ENCODE measurements at places on chromosomes 2 and 18.

- DNase-seq = no peak
Measured at GRCh38 chr18:69725855-69726508, 221.7 kb downstream of the CD226 start.

DNA sequence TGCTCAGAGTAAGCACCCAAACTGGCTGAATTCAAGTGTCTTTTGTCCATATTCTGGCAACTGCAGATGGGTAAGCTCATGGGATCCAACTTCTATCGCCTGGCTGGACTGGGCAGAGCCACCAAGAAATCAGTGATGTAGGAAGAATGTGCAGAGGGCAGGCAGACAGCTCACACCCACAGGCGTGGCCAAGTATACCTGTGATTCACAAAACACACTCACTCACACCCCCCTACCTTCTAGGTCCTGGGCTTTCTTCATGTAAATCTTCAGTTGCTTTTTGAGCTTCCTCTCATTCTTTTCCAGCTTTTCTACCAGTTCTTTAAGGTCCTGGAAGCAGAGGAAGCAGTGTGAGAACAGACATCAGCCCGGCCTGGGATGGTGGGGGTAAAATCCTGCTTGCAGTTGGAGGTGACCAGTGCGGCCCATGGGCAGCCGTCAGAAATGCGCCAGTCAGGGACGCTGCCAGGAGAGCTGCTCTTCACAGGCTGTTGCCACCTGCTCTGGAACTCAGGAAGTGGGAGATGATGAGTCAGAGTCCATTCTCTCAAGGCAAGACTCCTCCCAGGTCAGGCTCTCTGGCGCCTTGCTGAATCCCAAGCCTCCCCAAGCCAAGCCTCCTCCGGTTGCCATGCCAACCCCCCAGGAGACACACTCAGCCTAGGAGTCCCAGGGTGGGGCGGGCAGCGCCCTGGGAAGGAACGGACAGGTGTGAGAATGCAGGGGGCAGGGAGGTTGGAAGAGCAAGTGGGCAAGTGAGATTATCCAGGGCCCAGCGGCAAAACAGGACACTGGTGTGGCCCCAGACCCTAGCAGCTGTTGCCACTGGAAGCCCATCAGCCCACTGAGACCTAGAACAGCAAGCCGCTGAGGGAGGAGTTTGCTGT is 36.2 kb upstream of the ACAA2 start:
- DNase-seq = no peak

DNA sequence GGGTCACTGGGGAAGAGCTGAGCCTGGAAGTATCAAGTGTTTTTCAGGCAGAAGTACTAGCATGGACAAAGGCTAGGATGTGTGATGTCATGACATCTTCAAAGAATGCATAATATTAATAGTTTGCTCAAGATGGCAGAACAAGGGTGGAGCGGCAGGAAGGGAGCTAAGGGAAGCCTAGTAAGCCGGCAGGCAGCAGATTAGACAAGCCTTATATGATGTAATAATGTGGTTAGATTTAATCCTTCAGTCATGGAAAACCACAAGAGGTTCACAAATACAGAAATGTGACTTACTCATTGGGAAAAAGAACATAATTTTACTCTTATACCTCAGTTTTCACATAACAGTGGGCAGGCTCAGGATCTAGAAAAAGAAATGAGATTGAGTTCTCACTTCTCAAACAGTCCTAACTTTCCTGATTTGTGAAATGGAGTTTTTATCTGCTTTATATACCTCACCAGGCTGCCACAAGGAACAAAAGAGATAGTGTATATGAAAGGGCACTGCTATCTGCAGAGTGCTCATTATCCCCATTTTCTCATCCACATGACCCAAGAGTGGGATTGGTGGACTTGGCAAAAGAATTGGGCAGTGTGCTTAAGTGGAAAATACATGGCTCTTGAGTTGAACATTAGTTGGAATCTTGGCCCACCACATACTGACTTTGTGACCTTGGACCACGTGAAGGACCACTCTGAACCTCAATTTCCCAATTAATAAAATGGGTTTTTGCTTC is 89.1 kb upstream of the LHCGR start:
- DNase-seq = no peak

DNA sequence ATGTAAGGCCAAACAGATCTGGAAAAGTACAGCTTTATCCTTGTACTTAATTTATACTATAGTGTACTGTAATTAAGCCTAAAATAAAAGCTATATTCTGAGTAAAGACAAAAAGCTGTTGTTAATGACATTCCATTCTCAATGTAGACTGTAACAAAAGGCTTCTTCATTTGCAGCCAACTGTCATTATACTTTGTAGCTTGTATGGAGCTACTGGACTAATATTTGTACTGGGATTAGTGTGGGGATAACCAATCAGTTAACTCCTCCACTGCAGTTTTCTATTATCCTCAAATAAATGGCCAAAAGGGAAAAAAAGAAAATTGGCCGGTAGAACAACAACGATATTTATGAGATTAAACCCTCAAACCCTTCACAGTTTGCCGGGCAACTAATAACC is 66.5 kb downstream of the STK39 start:
- no peak for DNase-seq

DNA sequence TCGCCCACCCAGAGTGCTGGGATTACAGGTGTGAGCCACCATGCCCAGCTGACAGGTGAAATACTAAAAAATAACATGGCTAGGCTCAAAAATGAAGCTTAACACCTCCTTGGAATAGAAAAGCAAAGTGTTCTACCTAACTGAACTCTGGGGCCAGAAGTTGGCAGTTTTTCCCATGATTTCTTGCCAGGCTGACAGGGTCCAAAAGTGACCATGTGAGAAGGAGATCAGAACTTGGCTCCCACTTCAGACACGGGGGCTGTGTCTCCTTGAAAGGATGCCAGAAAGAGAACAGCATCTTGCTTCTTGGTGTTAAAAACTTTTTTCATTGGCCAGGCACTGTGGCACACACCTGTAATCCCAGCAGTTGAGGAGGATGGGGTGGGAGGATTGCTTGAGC is 47.0 kb downstream of the BMPR2 start:
- DNase-seq = no peak

DNA sequence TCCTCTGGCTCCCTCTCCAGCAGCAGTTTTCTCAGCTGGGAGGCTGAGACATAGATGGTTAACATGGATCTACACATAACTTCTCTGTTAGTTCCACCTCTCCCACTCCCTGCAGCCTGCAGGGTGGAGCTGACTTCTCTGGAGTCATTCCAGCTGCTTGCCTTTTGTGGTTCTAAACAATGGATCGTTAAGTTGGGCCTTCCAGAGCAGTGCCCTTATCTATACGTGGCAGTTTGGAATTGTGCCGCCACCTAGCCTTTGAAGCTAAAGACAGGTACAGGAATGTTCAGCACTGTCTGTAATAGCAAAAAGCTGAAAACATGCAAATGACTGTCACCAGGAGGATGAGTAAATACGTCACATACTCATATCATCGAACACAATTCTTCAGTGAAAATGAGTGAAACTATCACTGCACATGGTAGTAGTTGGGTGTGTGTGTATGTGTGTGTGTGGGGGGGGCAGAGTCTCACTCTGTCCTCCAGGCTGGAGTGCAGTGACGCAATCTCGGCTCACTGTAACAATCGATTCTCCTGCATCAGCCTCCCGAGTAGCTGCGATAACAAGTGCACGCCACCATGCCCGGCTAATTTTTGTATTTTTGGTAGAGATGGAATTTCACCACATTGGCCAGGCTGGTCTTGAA is 50.3 kb downstream of the SH2D6 start:
- no peak for DNase-seq

- DNase-seq = no peak
Measured at GRCh38 chr2:54597153-54597848, 126.2 kb upstream of the EML6 start.

DNA sequence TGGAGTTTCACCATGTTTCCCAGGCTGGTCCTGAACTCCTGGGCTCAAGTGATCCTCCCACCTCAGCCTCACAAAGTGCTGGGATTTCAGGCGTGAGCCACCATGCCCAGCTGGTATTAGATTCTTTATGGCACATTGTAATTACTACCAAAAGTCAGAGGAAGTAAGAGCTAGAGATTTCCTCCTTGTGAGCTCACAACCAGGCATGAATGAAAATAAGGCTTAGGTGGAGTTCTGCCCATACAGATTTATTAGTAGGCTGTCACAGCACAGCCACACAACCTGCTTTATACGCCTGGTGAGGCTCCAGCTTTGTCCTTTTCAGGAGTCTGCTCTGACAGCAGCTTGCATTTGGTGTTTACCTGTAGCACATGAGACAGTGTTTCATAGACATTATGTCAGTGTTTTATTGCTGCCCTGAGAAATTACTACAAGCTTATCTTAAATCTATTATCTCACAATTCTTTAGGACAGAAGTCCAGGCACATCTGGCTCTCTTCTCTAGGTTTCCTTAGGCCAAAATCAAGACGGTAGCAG is 156.6 kb downstream of the TANC1 start:
- no peak for DNase-seq

- DNase-seq = no peak
Measured at GRCh38 chr2:172843266-172843582, 107.6 kb downstream of the RAPGEF4 start.

DNA sequence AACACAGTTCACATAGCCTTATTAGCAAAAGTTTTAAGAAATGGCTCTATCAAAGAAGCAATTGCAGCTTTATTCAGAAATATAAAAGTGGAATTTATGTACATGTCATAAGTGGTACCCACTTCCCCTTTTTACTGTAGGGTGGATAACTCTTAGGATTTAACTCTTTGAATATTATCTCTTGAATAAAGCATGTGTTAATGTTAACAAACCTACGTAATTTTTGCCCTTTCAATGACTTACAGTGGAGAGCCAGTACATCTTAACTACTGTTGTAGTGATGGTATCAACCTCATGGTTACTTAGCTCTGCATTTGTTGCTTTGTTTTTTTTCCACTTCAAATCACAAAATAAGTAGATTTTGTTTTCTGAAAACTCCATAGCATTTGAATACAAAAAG is 8.8 kb downstream of the NABP1 start:
- peak; percentile 10 for DNase-seq

DNA sequence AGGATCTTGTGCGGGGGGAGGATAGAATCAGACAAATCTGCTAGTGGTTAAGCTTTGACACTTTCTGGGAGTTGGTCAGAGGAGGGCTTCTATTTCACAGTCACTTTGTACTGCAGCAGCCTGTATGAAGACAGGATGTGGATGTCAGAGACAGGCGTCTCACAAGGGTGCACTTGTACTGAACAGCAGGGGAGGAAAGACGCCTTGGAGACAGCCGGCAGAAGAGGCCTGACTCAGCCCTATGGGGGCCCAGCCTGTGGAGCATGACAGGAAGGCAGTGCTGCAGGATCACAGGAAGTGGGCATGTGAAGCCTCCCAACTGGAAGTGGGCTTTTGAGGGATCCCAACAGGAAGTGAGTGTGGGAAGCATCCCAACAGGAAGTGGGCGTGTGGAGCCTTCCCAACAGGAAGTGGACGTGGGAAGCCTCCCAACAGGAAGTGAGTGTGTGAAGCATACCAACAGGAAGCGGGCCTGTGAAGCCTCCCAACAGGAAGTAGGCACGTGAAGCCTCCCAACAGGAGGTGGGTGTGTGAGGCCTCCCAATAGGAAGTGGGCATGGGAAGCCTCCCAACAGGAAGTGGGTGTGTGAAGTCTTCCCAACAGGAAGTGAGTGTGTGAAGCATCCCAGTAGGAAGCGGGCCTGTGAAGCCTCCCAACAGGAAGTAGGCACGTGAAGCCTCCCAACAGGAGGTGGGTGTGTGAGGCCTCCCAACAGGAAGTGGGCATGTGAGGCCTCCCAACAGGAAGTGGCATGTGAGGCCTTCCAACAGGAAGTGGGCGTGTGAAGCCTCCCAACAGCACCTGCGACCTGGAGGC is 212.3 kb downstream of the SNTG2 start:
- no peak for DNase-seq

DNA sequence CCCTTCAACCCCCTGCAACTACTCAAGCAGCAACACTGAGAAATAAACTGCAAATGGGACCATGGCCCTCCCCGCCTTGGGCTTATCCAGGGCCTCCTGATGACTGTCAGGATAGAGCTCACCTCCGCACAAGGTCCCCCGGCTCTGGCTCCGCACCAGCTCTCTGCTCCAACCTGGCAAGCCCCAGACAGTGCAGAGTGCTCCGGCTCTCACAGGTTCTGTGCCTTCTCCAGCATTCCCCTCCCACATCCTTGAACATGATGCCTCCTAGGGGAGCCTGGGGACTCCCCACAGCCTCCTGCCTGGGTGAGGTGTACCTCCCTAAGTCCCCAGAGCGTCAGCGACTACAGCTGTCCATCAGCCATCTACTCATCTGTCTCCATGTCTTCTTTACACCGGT is 26.7 kb upstream of the NPAS2 start:
- DNase-seq = no peak

GRCh38 chr18:46161703-46162396 is 57.7 kb downstream of the HAUS1 start:
- no peak for DNase-seq

GRCh38 chr2:84958135-84959059 is 12.6 kb upstream of the KCMF1 start:
- no peak for DNase-seq

DNA sequence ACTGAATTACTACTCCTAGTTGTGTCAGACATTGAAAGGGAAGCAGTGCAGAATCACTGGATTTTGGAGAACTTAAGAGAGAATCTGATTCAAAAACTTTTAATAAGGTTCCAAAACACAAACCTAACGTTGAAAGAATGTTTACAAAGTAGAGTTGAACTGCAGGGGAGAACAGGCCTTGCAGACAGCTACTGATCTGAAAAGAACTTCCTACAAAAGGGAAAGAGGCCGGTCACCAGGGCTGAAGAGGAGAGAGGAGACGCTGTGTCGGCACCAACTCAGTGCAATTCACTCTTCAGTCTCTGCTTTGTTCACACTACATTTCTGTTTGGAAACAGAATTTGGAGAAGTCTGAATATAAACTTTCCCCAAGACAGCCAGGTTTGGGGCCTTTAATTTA is 124.0 kb downstream of the GAREM1 start:
- no peak for DNase-seq

DNA sequence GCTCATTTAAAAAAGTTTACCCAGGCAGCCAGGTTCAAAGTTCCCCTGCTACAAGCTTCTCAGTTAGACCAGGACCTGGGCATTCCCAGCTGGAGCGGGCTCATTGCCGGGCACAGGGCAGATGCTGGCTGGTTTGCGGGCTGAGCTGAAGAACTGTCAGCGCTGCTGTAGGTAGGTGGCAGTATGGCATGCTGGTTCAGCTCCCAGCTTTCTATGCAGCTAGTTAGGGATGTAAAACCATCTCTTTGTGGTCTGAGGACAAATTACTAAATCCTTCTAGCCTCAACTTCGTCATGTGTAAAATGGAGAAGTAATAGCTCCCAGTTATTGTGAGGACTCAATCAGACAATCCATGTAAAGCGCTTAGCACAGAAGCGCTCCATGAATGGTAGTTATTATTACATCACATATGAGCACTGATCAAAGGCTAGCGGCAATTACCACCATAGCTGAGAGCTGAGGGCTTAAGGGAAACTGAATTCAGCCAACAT is 2.4 kb upstream of the LDLRAD4 start:
- DNase-seq = peak; percentile 55

- no peak for DNase-seq
Measured at GRCh38 chr18:6885992-6886796, 156.7 kb downstream of the ARHGAP28 start.

DNA sequence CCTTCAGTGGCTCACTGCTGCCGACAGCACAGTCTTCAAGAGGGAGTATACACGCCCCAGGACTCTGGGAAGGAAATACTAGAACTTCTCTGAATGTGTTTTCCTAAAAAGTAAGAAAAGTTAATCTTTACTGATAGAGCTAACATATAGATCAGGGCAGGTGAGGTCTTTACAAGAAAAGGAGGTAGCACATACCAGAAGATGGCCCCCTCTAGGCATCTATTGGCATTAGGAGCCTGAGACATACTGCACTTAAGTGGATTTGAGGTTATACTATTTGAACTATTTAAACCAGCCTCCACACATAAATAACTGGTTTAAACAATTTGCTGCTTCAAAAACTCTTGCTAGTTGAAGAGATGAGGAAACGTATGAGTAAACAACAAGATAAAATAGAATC is 406.1 kb downstream of the SETBP1 start:
- DNase-seq = no peak
